Testis (tissue), 5 donors: ENCODE measurements at places on chromosomes 3 and 15.

DNA sequence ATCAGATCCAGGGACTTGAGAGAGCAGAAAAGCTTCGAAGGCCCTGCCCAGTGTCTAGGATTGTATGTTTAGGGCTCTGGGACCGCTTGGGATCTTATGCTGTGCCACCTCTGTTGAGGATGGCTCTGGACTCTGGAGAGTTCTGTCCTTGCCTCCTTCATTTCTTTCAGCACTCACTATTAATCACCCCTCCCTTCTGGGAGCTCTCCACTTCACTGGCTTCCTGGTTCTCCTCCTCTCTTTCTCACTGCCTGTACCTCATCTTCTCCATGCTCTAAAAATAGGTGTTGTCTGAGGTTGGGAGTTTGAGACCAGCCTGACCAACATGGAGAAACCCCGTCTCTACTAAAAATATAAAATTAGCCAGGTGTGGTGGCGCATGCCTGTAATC lies 17.3 kb downstream of the MAPKBP1 start:
- H3K4me1 ChIP-seq, result peaks cover 67% of the 10 kb centered on the region
- no peak overlapping the region for H3K27ac ChIP-seq
- H3K36me3 ChIP-seq, result no peaks in the 10 kb centered on the region
- DNase-seq, result no peak
- H3K4me3 ChIP-seq, result no peak overlapping the region

DNA sequence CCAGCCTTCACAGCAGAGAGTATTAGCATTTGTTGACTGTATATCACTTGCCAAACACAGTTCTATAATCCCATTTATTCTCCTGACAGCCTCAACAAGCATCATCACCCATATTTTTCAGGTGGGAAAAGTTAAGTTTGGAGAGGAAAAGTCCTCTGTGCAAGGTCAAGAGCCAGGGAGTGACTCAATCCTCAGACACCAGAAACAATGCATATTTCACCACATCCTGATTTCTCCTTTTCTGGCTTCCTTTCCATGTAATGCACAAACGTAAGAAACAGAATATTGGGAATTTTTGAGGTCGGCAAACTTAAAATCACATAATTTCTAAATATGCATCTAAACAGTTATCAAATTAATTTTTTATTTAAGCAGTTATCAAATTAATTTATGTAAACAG lies 116.0 kb upstream of the GADL1 start:
- no peak overlapping the region for H3K4me3 ChIP-seq
- no peaks in the 10 kb centered on the region for H3K4me1 ChIP-seq
- H3K27me3 ChIP-seq, result no peaks in the 10 kb centered on the region
- H3K27ac ChIP-seq, result no peak overlapping the region
- DNase-seq, result no peak
- H3K36me3 ChIP-seq, result no peaks in the 10 kb centered on the region

- no peaks in the 10 kb centered on the region for H3K27me3 ChIP-seq
- DNase-seq, result no peak
- H3K4me1 ChIP-seq, result no peaks in the 10 kb centered on the region
- H3K36me3 ChIP-seq, result no peaks in the 10 kb centered on the region
- H3K27ac ChIP-seq, result no peak overlapping the region
- no peak overlapping the region for H3K4me3 ChIP-seq
Measured at GRCh38 chr3:187041362-187042307, 97.7 kb downstream of the RPL39L start.

DNA sequence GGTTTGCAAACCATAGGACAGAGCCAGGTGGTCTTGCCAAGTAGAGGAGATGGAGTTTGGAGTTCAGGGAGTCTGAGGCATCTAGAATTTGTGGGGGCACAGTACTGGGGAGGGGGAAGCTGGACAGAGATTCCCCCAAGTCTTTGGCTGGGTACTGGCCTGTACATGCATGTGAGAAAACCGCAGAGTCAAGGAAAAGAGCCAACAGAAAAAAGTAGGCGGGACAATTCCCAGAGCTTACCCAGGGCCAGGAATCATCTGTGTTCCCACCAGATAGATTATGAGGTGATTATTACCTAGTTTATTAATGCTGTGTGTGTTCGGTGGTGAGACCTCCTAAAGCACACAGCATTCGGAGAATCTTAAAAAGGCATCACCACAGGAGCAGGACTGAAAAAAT lies 11.3 kb downstream of the LYSMD4 start:
- no peaks in the 10 kb centered on the region for H3K4me1 ChIP-seq
- no peak overlapping the region for H3K4me3 ChIP-seq
- no peak for DNase-seq
- no peaks in the 10 kb centered on the region for H3K27me3 ChIP-seq
- no peaks in the 10 kb centered on the region for H3K36me3 ChIP-seq
